ENCODE measurements at places on chromosomes 5 and 9.

DNA sequence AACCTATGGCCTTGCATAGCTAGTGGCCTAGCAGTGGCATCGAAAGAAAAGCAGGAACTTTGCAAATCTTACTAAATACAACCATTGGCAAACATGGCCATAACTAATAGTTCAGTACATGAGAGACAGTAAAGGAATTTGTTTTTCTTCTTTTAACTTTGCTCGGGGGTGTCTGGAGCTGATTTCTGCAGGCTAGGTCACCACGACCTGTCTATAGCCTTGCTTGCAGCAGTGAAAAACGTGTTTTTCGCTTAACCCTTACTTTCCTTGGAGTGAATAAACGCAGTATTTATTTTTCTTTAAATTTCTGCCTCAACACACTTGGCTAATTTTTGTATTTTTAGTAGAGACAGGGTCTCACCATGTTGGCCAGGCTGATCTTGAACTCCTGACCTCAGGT lies 19.9 kb downstream of the NAIF1 start:
- no peak for DNase-seq

DNA sequence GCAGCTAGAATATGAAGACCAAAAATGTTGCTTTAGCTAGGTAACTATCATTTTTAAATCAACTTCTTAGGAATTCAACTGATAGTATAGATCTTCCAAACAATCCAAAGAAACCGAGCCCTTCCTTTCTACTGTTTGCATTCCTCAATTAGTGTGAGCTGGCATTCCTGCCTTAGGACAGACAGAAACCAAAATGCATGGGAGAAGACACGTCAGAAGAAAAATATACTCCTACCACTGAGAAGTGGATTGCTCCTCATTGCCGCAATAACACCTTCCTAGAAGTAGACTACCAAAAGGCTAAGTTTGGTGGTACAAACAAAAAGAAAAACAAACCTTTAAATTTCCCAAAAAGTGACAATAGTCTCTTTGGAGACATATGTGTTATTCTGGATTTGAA lies 440.0 kb downstream of the SEMA5A start:
- DNase-seq, result no peak

DNA sequence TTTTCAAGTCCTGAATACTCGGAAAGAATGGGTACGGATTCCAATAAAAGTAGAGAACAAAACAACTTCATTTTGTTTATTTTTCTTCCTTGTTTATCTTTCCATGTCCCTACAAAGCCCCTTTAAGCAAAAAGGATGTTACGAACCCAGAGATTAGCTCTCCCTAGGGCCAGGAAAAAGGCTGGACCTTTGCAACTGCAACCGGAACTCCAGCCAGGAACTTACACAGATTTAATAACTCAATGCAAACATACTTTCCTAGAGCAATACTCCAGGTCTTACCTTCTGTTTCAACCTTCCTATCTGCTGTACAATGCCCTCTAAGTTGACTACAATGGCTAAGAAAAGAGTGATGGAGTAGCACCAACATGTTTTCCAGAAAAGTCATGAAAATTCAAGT lies 7.0 kb downstream of the DENND1A start:
- no peak for DNase-seq

DNA sequence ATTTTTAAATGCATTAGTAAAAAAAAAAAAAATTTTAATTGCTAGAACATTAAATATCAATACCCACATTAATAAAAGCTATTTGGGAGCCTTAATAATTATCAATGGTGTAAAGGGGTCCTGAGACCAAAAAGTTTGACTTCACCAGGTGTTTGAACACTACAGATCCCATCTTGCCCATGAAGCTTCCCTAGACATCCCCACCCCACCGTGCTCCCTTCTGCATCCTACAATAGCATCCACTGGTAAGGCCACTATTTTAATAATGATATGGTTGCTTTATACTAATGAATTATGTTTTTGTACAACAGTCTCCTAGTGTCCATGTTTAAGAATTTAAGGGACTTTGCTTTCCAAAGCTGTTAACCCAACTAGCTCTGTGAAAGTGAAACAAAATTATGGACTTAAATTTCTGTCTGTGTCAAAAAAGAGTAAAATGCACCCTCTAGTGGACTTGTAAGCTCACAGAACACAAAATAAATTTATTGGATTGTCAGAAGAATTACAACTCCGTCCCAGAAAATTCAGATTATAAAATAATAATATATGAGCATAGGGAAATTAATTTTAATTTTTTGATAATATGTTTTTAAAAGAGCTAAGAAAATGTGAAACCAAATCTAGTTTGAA lies 76.0 kb downstream of the ARL15 start:
- no peak for DNase-seq

DNA sequence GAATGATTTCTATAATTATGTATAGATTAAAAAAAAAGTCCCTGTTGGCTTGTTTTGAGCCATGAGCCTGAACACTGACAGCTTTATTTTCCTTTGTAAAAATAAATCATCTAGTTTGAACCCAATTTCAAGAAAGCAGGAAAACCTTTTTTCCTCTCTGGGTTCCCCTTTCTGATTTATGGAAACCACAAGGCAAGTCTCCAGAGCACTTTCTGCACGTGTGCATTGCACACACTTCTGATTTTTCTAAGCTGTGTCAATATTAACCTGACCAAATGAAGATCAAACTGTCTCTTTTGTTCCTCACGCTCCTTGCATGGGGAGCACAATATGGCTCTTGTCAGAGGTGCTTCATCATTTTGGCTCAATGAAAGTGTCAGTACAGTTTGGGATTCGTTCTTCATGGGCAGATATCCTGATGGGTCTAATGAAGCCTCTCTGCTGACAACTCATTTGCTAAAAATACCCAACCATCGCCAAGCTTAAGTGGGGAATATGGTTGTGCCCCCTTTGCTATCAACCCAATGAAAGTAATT lies 39.2 kb upstream of the PCA3 start:
- DNase-seq, result no peak

DNA sequence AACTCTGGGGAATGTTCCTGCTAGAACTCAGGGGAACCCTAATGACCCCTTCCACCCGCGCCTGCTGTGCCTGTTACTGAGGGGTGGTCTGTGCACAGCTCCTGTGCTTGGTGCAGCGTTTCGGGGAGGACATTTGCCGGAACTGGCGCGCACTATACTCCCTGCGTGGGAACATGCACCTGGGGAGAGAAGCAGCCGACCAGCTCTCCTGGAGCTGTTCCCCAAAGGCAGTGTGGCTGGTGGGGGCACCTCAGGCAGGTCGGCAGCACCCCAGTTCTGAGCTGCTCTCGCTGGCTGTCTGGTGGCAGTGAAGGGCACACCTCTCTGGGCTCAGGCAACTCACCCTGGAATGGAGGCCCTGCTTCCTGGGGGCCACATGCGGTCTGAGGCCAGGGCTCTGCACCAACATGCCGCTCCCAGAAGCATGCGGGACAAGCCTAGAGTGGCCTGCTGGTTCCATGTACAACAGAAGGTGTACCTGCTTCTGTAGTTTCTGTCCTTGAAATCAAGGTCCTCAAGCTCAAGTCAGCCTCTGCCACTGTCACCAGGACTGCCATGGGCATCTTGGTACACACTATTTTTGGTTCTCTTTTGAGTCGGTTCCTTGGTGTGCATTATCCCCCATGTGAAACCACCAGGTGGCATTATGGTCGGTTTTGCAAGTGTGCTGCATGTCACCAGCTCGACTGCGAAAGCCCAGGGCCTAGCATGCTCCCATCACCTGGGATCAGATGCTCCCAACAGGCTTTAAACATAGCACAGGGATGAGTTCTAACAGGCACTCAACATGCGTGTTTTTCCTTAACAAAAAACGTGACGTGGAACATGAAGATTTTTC lies 7.8 kb upstream of the MRNIP start:
- DNase-seq, result no peak

GRCh38 chr9:32931129-32931528 lies 70.3 kb downstream of the APTX start:
- DNase-seq, result no peak

DNA sequence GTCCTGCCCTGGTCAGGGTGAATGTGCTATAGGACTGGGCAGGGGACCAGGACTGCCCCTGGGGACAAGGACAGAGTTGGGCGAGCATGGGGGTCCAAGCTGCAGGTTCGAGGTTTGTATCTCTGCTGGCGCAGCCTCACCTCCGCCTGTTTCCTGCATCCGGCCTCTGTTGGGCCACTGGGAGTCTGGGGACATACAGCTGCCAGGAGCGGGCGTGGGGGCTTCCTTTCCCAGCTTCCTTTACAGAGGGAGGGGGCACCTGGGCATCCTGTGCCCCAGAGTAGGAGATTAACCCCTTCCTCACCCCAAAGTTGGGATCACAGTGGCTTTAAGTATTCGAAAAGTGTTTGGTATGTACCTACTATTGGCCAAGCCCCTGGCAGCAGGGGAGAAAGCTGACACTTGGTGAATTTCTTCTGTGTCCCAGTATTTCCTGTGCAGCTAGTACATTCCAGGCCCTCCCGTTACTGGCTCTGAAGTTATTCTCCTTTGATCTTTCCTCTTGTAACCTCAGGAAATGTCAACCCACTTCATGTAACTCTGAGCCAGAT lies 19.0 kb downstream of the OLFML2A start:
- no peak for DNase-seq

GRCh38 chr5:174457141-174457678 lies 267.2 kb upstream of the MSX2 start:
- no peak for DNase-seq

- no peak for DNase-seq
Measured at GRCh38 chr5:125413496-125414274, 667.2 kb upstream of the ZNF608 start.

- no peak for DNase-seq
Measured at GRCh38 chr5:157530226-157530972, 45.2 kb downstream of the ADAM19 start.

DNA sequence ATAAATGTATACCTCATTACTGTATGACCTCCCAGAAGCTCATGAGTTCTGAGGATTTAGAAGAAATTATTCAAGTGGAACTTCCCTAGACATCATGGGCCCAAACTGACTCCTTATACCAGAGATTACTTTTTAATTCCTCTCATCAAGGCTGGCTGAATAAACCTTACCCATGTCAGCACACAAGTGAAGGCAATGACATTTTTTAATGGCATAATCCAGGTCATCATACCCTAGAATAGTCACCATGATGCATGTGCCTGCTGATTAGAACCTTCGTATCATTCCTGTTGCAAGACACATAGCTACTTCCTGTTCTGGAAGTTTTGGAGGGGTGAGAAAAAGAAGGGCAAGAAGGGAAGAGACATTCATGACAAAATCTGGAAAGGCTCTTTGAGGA lies 49.8 kb upstream of the IFNK start:
- no peak for DNase-seq

DNA sequence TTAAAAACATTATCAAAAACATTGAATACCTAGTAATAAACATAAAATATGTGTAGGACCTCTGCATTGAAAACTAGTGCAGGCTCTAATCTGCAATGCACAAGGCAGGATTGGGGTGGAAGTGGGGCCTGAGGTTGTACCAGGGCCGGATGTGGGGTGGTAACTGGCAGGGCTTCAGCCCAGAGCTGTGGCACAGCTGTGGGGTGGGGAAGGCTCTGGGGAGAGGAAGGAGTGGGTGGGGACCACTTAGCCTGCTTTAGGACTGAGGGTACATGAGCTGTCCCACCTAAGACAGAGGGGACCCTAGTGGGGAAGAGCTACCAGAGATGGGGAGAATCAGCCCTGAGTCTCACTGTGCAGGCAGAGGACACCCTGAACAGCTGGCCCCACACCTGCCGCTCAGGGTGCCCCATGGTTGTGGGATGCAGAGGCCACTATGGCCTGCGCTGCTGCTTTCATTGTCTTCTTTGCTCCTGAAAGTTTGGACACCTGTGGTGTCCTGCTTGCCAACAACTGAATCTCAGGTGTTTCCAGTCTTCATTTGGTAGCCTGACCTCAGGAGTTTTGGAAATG lies 311.4 kb downstream of the TLE4 start:
- DNase-seq, result peak; percentile 30

GRCh38 chr5:589173-589572 lies 23.0 kb upstream of the CEP72 start:
- no peak for DNase-seq

DNA sequence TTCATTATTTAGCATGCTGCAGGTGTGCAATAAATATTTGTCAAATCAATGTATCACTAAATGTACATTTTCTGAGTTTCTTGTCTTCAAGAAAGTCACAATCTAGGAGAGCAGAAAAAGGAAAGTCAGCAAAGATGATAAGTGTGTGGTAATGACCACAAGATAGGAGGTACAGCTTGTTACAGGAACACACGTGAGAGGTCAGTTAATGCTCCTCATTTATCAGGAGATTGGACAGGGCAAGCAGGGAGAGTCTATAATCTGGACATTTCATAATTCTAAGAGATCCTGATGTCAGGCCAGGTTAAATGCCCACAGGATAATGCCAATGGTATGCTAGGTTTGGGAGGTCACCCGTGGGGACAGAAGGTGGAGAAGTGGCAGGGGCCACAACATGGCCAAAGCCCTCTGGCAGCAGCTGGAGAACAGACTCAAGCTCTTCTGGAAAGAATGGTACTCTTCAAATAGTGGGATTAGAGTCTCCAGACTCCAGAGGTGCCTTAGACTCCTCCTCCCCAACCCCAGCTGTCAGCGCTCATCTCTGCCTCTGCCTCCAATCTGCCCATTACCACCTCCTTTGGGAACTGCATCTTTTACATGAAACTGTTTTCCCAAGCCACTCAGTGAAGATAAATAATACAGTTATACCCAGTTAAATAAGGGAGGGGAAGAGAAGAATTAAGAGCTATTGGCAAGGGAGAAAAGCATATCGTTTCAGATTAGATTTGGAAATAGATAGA lies 114.3 kb downstream of the ASTN2 start:
- no peak for DNase-seq

DNA sequence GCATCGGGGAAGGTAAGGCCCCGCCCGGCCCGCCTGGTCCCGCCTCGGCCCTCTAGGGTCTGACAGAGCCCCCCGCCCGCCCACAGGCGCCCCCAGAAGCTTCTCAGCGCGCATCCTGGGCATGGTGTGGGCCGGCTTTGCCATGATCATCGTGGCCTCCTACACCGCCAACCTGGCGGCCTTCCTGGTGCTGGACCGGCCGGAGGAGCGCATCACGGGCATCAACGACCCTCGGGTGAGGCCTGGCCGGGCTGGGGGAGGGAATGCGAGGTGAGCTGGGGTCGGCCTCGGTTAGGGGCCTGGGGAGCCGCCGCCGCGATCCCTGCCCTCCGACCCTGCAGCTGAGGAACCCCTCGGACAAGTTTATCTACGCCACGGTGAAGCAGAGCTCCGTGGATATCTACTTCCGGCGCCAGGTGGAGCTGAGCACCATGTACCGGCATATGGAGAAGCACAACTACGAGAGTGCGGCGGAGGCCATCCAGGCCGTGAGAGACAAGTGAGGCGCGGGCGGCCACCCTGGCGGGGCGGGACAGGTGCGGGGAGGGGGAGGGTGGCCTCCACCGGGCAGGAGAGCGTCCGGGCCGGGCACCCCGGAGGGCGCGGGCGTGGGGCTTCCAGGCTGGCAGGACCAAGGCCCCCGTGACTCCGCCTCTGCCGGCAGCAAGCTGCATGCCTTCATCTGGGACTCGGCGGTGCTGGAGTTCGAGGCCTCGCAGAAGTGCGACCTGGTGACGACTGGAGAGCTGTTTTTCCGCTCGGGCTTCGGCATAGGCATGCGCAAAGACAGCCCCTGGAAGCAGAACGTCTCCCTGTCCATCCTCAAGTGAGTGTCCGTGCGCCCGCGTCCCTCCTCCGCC lies 7.1 kb downstream of the LRRC26 start:
- no peak for DNase-seq

GRCh38 chr5:9374025-9374424 lies 171.8 kb downstream of the SEMA5A start:
- DNase-seq, result no peak

All from KG1 (cell line).